ENCODE measurements at places on chromosomes 7 and 10.

DNA sequence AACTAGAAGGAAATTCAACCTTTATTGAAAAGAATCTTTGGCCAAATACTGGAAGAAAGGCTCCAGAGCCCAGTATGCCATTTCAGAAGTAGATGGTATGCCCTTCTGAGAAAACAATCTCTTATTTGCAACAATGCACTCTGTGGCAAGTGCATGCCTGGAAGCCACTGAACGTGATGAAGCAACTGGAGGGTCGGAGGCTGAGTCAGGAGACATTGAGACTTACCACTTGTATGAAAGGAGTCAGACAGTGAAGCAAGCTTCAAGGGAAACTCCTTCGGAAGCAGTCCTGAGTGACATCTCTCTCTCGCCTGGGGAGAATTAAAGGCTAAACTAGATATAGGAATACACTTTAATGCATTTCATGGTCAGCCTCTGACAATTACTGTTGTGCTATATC is 353.7 kb downstream of the NRG3 start:
- no peak for DNase-seq

DNA sequence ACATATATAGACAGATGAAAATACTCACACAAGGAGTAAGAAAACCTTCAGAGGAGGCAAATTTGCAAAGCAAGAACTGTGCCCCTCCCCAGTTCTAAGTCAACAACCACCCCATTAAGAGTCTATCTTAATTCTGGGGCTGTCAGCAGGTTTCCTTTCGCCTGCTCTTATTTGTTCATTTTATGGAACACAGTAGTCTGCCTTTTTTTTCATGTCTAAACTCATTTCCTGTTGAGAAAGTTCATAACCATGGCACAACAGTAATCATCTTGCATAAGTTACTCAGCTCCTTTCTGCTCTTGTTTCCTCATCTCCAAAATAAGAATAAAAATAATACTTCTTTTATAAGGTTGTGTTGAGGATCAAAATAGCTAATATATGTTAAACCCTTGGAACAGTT is 25.8 kb upstream of the AMPH start:
- DNase-seq = no peak

- DNase-seq = peak; percentile 14
Measured at GRCh38 chr7:75617634-75618234, 121.0 kb downstream of the HIP1 start.

- no peak for DNase-seq
Measured at GRCh38 chr7:132551886-132552285, 24.4 kb downstream of the PLXNA4 start.

GRCh38 chr10:26621889-26622711 is 75.4 kb upstream of the PDSS1 start:
- DNase-seq = peak; percentile 12

DNA sequence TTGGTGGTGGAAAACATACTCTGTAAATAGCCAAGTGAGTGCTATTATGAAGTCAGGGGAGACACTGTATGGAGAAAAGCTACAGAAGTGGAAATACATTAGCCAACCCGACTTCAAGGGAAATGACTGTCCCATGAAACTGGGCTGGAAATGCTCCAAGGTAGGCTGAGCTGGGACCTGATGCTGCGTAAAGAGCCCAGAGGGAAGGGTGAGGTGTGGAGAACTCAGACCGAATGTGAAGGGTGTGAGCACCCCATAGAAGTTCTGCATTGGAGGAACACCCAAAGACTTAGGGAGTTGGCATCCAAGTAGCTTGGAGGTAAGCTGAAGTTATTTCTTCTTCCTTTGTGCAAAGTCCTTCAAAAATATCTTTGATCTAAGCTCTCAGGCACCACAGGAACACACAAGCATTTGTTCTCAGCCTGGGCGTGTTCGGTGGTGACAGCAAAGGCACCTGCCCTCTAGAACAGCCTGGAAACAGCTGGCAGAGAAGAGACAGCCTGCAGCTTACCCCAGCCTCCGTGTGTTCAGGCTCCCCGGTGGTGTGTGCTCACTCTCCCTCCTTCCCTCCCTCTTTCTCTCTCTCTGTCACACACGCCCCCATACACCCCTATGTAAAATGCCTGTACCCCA is 19.1 kb upstream of the GJD4 start:
- DNase-seq = no peak

DNA sequence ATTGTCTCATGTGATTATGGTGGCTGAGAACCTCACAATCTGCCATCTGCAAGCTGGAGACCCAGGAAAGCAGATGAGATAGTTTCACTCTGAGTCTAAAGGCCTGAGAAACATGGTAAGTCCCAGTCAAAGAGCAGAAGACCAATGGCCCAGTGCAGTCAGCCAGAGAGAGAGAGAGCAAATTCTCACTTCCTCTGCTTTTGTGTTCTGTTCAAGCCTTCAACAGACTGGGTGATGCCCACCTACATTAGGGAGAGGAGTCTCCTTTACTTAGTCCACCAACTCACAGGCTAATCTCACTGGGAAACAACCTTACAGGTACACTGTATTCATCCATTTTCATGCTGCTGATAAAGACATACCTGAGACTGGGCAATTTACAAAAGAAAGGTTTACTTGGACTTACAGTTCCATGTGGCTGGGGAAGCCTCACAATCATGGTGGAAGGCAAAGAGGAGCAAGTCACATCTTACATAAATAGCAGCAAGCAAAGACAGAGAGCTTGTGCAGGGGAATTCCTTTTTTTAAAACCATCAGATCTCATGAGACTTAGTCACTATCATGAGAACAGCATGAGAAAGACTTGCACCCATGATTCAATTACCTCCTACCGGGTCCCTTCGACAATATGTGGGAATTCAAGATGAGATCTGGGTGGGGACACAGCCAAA is 4.7 kb upstream of the FRMPD2 start:
- DNase-seq = no peak

GRCh38 chr7:139422126-139422525 is 61.3 kb downstream of the KLRG2 start:
- no peak for DNase-seq

- DNase-seq = no peak
Measured at GRCh38 chr10:91711885-91712680, 79.2 kb upstream of the PPP1R3C start.

- no peak for DNase-seq
Measured at GRCh38 chr7:2964208-2964607, 79.5 kb downstream of the CARD11 start.

GRCh38 chr7:108331971-108332370 is 124.3 kb downstream of the NRCAM start:
- no peak for DNase-seq

- DNase-seq = no peak
Measured at GRCh38 chr7:99679400-99680191, at the start of gene CYP3A5. TSS of gene CYP3A5 (minus strand) at chr7:99679996. CDS start at chr7:99679896, 100 bp downstream.

- DNase-seq = no peak
Measured at GRCh38 chr10:31584098-31584631, 265.1 kb downstream of the ZEB1 start.

- no peak for DNase-seq
Measured at GRCh38 chr7:106692450-106693051, 31.6 kb upstream of the CCDC71L start.

- no peak for DNase-seq
Measured at GRCh38 chr7:92698237-92698841, 108.1 kb upstream of the FAM133B start.

DNA sequence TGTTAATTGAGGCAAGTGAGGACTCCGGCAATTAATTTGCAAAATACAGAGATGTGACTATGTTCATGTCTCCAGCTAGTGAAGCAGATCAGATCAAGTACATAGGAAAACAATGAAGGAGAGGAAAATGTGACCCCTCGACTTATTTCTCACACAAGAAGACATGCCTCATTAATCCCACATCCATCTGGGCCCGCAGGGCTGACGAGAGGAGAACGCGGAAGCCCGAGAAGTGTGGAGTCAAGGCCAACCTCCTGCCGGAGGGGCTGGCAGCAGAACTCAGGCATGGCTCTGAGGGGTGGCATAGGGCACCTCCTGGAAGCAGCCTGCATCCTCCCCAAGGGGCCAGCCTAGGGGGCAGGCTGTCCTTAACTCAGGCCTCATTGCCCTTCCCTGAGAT is 54.4 kb downstream of the ZNF503 start:
- DNase-seq = no peak

DNA sequence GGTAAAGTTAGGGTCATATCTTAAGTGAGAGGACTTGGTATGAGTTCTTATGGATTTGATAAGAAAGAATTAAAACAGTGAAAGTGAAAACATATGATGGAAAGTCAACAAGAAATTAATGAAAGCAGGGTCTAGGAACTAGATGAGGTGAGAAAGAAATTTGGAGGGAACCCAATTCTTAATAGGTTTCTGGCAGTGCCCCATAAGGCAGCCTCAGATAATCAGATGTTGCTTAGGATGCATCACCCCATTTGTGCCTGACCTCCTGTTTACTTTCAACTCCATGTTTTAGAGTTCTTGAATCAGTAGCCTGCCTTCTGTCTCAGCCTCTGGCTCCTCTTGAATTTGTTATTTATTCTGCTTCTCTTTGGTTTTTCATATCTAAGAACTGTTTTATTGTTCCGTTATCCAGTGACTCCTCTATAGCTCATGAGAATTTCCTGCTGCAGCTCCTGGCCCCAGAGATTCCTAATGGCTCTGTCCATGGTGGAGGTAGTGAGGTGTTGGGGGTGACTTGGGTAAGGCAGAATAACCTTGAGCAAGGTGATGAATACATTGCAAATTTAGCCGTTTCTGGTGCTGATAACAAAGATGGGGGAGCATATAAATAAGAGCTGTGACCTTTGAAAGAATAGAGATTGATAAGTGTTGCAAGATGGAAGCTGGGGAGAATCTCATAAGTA is 17.6 kb downstream of the ITGB8 start:
- no peak for DNase-seq

- DNase-seq = no peak
Measured at GRCh38 chr7:11332186-11332864, 358.7 kb downstream of the PHF14 start.

GRCh38 chr10:129883029-129883428 is 81.0 kb downstream of the EBF3 start:
- no peak for DNase-seq

GRCh38 chr10:51879238-51879637 is 179.8 kb upstream of the CSTF2T start:
- DNase-seq = no peak

GRCh38 chr7:23346316-23346715 is 47.2 kb downstream of the MALSU1 start:
- DNase-seq = no peak

DNA sequence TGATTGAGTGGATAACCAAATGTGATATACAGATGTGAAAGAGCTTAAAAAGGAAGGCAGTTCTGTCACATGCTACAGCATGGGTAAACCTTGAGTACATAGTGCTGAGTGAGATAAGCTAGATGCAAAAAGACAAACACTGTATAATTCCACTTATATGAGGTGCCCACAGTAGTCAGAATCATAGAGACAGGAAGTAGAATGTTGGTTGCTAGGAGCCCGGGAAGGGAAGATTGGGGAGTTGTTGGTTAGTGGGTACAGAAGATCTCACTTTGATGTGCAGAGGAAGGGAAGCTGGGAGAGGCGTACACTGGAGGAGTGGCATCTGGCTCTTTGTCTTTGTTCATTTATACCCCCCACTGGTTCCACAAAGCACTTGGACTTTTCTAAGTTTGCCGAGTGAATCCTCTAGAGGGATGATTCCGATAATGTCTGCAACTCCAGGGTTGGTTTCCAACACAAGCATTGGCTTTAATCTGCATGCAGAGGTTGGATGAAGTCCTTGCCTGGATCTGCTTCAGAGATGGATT is 39.5 kb downstream of the TSPAN14 start:
- no peak for DNase-seq

DNA sequence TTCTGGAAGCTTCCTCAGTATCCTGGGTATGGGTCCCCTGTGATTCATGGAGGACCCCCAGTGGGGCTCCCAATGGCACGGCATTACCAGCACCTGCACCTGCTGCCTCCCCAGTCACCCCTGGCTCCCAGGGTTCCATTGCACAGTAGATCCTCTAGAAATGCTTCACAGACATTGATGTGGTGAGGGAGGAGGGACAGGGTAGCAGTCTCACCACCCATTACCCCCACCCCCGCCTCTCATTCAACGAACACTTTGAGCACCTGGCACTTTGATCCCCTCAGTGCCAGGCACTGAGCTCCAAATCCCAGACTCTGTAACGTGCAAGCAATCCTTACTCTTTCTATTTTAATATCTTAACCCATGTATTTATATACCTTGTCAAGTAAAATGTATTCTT is 26.8 kb upstream of the PSAP start:
- DNase-seq = no peak

DNA sequence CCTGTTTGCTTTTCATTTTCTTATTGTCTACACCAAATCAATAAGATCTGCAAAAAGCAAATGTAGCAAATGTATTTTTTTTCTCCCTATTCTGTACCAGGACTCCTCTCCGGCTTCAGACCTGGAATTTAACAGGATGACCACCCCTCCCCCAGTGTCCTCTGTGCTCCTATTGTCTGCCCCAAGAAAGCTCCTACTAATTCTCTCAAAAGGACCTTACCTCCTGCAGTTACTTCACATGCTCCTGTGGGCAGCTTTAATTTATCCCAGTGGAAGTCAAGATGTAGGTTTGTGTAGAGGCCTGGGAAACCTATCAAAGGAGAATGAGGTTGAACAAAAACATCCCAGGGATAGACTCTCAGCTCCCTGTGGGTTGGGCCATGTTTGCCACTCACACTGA is 31.3 kb downstream of the PLXNA4 start:
- DNase-seq = no peak

GRCh38 chr10:84194424-84195043 is at the start of gene CDHR1:
TSS of gene CDHR1 (plus strand) at chr10:84194537. CDS start at chr10:84194761, 224 bp downstream.
- DNase-seq = peak; percentile 17

GRCh38 chr7:128860158-128861073 is 2.2 kb upstream of the ATP6V1F start:
- no peak for DNase-seq

DNA sequence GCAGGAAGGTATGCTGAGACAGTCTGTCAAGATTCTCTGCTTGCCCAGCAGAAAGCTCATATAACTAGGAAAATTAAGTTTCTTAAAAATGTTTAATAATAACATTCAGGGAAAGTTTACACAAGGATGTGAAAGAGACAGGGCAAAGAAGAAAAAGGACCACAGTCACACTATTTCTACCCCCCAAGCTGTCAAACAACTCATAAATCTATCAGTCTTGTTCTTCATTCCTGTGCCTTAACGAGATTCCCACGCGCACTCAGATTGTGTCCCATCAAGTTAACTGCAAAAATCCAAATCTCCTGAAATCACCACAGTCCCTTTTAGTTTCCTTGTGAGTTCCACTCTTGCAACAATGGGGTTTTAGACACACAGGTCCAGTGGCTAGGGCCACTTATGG is 14.9 kb downstream of the CUL2 start:
- no peak for DNase-seq

DNA sequence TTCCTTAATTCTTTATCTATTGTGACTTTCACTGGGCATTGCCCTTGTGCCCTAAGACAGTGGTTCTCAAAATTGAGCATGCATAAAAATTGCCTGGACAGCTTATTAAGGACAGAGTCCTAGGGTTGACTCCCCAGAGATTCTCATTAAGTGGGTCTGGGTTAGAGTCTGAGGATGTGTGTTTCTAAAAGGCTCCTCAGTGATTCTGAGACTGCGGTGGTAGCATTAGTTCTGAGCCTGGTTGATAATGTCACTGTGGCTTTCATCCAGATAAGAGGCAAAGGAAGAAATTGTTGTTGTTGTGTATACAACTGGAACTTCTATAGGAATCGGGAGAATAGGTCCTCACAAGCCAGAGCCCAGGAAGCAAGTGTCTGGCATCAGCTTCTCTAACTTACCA is 1.3 kb downstream of the IFIT2 start:
- DNase-seq = no peak

Measured in activated CD4-positive, alpha-beta T cell treated with anti-CD3 and anti-CD28 coated beads, Interleukin-2, amount 50 U/mL, for 1 hour (primary cell).